ENCODE measurements at places on chromosomes 5 and 9. TPM values are rescaled to one million over a fixed set of nuclear protein-coding genes. Genes with fewer than 3 reads are reported as not detected.

PCDHA9 gene
- total RNA-seq, result 0.25 TPM

C7 gene
- total RNA-seq, result 385 TPM

GRCh38 chr9:135905380-135906258, 1.7 kb downstream of the CAMSAP1 start:
- H3K27me3 ChIP-seq, result no peaks in the 10 kb centered on the region
- H3K27ac ChIP-seq, result peak overlapping the region; percentile 71
- peaks cover 53% of the 10 kb centered on the region for H3K4me1 ChIP-seq
- no peak for DNase-seq
- no peaks in the 10 kb centered on the region for H3K36me3 ChIP-seq

GRCh38 chr9:75389101-75389500, 300.8 kb downstream of the OSTF1 start:
- no peaks in the 10 kb centered on the region for H3K36me3 ChIP-seq
- DNase-seq, result no peak
- no peaks in the 10 kb centered on the region for H3K27me3 ChIP-seq
- no peaks in the 10 kb centered on the region for H3K4me1 ChIP-seq

- H3K36me3 ChIP-seq, result no peaks in the 10 kb centered on the region
- H3K4me1 ChIP-seq, result no peaks in the 10 kb centered on the region
- no peak for DNase-seq
- no peak overlapping the region for H3K27ac ChIP-seq
These were observed 102.8 kb downstream of the CMYA5 start for GRCh38 chr5:79792463-79792862.

CNOT8 gene
- 62.1 TPM for total RNA-seq

GRCh38 chr9:128222026-128222425, 18.8 kb downstream of the DNM1 start:
- no peak overlapping the region for H3K4me3 ChIP-seq
- DNase-seq, result no peak
- H3K27ac ChIP-seq, result no peak overlapping the region
- peaks cover 25% of the 10 kb centered on the region for H3K36me3 ChIP-seq

FBP1 gene
- 1.7 TPM for total RNA-seq

DNA sequence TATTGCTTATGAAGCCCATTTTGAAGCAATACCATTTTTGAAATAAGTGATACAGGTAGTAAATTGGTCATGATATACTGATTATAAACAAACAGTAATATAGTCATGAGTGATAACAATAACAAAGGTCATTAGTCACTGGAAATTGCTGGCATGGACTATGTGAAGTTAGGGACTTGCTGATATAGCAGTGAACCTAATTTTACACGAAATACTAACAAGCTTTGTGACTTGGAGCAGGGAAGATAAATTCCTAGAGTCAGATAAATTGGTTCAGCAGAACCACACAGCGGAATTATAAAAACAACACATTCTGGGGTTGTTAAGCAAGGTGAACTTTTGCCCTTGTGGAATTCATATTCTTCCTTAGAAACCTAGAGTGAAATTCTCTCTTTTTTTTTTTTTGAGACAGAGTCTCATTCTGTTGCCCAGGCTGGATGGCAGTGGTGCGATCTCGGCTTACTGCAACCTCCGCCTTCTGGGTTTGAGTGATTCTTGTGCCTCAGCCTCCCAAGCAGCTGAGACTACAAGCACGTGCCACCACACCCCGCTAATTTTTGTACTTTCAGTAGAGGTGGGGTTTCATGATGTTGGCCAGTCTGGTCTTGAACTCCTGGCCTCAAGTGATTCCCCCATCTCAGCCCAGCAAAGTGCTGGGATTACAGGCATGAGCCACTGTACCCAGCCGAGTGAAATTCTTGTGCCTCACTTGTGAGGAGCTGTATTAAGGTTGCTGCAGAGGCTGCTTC, 6.0 kb downstream of the UGCG start:
- H3K4me1 ChIP-seq, result peaks cover 68% of the 10 kb centered on the region
- no peak overlapping the region for H3K27ac ChIP-seq
- DNase-seq, result no peak
- no peaks in the 10 kb centered on the region for H3K27me3 ChIP-seq

GRCh38 chr5:125026867-125027731, 280.7 kb upstream of the ZNF608 start:
- H3K4me3 ChIP-seq, result no peak overlapping the region
- no peaks in the 10 kb centered on the region for H3K27me3 ChIP-seq
- H3K4me1 ChIP-seq, result peaks cover 6% of the 10 kb centered on the region
- no peak overlapping the region for H3K27ac ChIP-seq

DNA sequence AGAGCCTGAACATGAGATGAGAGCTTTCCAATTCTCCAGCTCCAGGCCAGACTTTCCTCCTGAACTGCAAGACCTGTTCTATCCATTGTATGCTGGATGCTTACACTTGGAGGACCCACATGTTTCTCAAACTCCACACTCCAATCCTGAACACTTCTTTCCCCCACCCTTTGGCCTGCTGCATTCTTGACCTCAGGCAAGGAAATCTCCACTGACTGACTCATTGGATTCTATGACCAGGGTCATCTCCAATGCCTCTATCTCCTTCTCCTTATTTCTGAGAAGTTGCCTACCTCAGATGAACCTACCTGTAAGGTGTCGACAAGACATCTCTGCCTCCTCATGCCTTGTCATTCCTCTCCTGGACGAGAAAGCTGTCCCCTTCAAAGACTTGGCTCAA, 153.6 kb downstream of the CRB2 start:
- H3K4me1 ChIP-seq, result no peaks in the 10 kb centered on the region
- H3K36me3 ChIP-seq, result no peaks in the 10 kb centered on the region
- H3K27ac ChIP-seq, result no peak overlapping the region
- H3K4me3 ChIP-seq, result no peak overlapping the region
- no peaks in the 10 kb centered on the region for H3K27me3 ChIP-seq
- DNase-seq, result no peak

KCNMB1 gene
- total RNA-seq, result 4.9 TPM

PSAT1 gene
- total RNA-seq, result 6.9 TPM

All from vagina (tissue), 2 donors.